ENCODE measurements at places on chromosomes 7 and 10. TPM values are rescaled to one million over a fixed set of nuclear protein-coding genes. Genes with fewer than 3 reads are reported as not detected.
A peak's percentile ranks its signal among the peaks of the same experiment; 100 is the strongest.

Gene SSC4D
- not detected for total RNA-seq

- DNase-seq: no peak
These were observed 104.5 kb downstream of the SH3PXD2A start for GRCh38 chr10:103750836-103751235.

DNA sequence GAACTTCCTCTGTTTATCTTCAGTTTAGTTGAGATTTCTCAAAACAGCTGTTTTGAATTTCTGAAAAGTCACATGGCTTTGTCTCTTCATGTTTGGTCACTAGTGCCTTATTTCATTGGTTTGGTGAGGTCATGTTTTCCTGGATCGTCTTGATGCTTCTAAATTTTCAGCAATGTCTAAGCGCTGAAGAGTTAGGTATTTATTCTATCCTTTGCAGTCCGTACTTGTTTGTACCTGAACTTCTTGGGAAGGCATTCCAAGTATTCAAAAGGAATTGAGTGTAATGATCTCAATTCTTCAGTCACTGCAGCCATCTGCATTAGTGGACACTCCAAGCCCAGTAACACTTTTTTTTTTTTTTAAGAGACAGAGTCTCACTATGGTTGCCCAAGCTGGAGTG is 67.7 kb downstream of the HERC4 start:
- DNase-seq: no peak

- no peak for DNase-seq
These were observed 3.8 kb downstream of the POLM start for GRCh38 chr7:44078521-44078920.

DNA sequence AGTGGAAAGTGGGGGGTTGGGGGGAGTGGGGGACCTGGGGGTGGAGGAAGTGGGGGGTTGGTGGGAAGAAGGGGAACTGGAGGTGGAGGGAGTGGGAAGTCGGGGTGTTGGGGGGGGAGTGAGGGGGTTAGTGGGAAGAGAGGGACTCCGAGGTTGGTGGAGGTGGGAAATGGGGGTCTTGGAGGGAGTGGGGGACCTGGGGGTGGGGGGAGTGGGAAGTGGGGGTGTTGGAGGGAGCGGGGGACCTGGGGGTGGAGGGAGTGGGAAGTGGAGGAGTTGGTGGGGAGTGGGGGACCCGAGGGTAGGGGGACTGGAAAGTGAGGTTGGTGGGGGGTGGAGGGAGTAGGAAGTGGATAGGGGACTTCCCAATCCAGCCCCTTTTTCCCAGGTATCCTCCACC is 906 bp upstream of the MMD2 start:
- no peak for DNase-seq

DNA sequence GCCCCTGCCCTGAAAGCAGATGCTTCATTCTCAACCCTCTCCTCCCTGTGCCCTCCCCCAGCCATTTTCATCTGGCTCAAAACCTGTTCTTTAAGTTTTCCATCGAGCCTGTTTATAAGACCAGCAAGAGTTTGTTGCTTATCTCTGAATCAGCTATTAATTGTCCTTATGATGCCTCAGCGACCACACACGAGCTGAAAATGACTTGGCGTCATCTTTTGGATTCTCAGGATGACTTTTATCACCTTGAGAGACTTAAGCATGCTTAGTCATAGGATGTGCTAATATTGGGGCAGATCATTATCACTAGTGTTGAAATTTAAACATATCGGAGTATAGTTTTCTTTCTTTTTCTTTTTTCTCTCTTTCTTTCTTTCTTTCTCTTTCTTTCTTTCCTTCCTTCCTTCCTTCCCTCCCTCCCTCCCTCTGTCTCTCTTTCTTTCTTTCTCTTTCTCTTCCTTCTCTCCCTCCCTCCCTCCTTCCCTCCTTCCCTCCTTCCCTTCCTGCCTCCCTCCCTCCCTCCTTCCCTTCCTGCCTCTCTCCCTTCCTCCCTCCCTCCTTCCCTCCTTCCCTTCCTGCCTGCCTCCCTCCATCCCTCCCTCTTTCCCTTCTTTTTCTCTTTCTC is 184.5 kb downstream of the PHTF2 start:
- DNase-seq: no peak

- DNase-seq: no peak
These were observed 192.2 kb upstream of the RHOBTB1 start for GRCh38 chr10:61136139-61136538.

Gene CYP2C19
- not detected for total RNA-seq

- DNase-seq: no peak
These were observed 1061.1 kb upstream of the AUTS2 start for GRCh38 chr7:68537051-68537773.

GRCh38 chr10:100485366-100485765 is 22.6 kb downstream of the WNT8B start:
- no peak for DNase-seq

GRCh38 chr10:110387983-110388686 is 83.4 kb upstream of the SMNDC1 start:
- no peak for DNase-seq

- no peak for DNase-seq
These were observed 1.7 kb upstream of the DPYSL4 start for GRCh38 chr10:132184816-132185593.

GRCh38 chr7:47818796-47819606 is 129.3 kb downstream of the PKD1L1 start:
- peak; percentile 48 for DNase-seq

Measured in naive thymus-derived CD8-positive, alpha-beta T cell (primary cell).